NCI-H460 (cell line): ENCODE measurements at places on chromosomes 12 and 14.

GRCh38 chr14:91891101-91891500 is 23.8 kb upstream of the TC2N start:
- no peak for DNase-seq

DNA sequence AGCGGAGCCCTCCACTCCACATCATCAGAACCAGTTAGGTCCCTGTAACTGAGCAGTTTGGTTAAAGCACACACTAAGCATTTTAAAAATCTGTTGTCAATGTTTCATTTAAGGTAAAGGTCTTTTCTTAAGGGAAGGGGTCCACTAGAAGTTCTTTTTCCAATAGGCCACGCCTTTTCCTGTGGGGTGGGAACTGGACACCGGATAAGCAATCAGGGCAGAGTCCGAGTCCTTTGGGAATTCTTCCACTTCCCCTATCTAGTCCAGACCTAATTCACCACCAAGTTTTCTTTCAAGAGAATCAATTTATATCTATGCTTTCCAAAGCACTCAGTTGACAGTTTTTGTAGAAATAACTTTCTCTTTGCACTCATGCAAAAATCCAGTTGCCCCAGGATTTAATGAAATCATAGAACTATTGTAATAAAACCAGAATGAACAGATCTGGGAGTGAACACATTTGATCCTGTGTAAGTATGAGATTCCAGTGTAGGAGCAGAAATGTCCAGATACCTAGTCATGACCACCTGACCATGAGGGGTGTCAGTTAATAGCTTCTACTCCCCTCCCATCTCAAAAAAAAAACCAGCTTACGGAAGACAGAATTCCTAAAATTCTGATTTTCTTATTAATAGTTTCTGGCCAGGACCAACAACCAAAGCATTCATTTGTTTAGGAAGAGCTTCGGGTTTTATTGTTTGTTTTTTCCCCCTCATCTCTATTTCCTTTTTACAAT is 11.7 kb downstream of the VPS37B start:
- DNase-seq: no peak

DNA sequence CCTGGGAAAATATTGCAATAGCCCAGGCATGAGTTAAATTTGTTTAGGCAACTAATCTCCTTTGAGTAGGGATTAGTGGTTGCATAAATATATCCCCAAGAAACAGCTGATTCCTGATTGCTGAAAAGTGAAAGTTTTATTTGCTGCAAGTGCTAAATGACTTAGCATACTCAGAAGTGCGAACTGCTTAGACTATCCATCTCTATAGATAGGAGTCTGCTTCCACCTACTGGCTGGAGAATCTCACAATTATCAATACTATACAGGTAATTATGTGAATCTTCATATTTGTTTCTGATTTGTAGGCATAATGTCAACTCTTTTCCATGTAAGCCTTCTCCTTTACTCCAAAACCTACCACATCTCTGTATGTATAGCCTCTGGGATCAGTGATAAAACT is 12.0 kb upstream of the SLCO1B3 start:
- DNase-seq: peak; percentile 32

- no peak for DNase-seq
Observed at GRCh38 chr14:63652406-63652805, 10.7 kb upstream of the WDR89 start.

DNA sequence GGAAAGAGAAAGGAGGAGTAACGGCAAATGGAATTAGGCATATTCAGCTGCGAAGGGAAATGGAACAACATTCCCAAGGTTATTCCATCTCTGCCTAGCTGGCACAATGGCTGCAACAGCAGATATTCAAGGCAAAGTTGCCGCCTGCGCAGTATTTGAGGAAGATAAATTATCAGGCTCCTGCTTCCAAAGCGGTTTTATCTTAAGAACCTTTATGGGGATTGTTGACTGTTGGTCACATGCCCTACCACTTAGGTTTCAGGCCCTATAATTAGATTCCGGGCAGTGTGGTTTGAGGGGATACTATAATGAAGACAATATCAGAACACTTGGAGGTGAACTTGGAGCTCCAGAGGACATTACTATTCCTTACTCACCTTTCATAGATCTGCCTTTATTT is 99.7 kb downstream of the FGD4 start:
- DNase-seq: no peak

- no peak for DNase-seq
Observed at GRCh38 chr12:97151481-97151880, 244.4 kb downstream of the NEDD1 start.

DNA sequence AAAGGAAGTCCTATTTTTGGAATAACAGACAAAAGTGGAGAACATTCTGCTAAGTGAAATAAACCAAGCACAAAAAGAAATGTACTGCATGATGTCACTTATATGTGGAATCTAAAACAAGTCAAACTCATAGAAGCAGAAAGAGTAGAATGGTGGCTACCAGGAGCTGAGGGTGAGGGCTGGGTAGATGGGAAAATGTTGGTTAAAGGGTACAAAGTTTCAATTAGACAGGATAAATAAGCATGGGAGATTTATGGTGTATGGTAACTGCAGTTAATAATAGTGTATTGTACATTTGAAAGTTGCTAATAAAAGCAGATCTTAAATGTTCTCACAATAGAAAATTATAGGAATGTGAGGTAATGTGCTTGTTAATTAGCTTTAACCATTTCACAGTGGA is 12.8 kb downstream of the LUM start:
- DNase-seq: no peak

GRCh38 chr12:26691234-26691970 is 141.6 kb downstream of the ITPR2 start:
- peak; percentile 59 for DNase-seq

DNA sequence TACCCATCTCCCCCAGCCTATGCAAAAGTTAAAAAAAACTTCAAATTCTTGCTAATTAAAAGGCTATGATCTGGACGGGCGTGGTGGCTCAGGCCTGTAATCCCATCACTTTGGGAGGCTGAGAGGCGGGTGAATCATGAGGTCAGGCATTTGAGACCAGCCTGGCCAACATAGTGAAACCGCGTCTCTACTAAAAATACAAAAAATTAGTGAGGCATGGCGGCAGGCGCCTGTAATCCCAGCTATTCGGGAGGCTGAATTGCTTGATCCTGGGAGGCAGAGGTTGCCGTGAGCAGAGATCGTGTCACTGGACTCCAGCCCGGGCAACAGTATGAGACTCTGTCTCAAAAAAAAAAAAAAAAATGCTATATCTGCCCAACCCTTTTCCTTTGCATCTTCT is 925.4 kb downstream of the GALC start:
- no peak for DNase-seq

GRCh38 chr14:87992718-87993628 is at the start of gene GALC:
TSS of gene GALC (minus strand) at chr14:87993182. CDS start at chr14:87993164, 18 bp downstream.
- peak; percentile 97 for DNase-seq

DNA sequence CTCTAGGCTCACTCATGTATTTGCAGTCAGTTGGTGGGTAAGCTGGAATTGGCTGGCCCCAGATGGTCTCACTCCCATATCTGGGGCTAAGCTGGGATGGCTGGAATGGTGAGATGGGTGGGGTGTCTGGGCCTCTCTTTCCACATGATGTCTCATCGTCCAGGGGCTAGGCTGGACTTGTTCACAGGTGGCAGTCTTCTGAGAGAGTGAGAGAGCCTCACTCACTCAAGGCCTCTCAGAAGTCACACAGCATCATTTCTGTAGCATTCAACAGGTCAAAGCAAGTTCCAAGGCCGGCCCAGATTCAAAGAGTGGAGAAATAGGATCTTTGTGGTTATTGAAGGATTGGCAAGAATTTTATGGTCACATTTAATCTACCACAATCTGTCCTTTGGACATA is 102.7 kb downstream of the UNC79 start:
- no peak for DNase-seq

DNA sequence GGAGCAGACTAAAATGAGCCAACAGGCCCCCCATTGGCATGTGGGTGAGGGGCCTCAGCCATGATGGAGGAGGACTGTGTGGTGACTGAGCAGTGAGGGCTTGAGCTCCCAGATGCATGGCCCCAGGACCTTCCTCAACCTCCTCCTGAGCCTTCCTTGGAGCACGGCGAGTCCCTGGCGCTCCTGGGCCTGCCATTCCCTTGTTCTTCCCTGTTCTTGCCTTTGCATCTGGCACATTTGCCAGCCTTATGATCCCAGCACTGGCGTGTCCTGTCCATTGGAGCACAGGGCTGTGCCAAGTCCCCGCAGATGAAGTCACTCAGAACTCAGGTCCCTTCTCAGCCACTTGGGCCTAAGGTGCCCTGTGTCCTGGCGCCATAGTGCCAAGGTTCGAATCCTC is 40.3 kb upstream of the MEG3 start:
- no peak for DNase-seq

DNA sequence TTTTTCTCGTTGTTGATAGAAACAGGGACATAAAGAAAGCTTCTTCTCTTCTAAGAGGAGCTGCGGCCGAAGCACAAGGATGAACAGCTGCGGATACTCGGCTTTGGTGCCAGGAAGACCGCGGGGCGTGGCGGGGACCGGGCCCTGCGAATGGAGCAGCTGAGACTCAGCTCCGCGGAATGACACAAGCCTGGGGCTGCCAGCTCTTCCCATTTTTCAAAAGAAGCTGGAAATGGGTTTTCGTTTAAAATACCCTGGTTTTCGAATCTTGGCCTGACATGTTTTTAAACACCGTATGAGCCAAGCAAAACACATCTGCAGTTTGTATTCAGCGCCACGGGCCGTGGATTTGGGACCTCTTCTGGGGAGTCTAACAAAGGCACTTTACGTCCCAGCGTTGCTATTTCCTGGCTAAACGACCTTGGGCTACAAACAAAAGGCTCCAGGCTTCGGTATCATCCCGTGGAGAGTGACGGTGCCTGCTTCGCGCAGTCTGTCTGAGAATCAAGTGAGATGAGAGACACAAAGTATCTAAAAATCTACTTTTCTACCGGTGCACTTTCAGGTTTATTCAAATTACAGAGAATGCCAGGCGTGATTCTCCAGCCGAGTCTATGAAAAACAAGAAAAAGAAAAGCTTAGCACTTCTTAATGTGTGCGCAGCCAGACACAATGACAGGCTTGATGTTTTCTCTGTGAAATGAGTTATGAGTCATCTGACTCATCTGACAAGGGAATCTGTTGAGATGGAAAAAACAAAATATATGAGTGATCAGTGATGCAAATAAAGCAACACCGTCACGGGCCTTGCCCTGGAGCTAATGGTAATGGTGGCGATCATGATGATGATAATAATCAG is 114.0 kb upstream of the TMEM132D start:
- DNase-seq: no peak

DNA sequence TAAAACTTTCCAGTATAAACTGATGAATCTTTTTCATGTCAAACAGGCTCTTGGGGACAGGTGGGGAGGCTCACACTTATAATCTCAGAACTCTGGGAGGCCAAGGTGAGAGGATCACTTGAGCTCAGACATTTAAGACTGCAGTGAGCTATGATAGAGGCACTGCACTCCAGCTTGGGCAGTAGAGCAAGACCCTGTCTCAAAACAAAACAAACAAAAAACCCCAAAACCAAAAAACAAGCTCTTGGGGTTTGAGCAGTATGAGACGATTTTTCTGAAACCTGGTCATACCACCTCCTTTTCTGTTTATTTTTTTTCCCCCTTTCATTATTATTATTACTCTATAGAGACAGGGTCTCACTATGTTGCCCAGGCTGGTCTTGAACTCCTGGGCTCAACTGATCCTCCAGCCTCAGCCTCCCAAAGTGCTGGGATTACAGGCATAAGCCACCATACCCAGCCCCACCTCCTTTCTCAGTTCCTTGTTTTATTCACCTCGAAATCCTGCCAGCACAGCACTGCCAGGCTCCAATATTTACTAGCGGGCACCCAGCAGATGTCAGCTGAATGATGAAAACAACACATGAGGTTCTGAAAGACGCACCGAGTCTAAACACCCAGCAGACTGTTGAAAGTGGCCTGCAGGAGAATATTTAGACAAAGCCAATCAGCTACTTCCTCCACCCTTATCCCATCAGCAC is 19.5 kb upstream of the CDK17 start:
- no peak for DNase-seq

DNA sequence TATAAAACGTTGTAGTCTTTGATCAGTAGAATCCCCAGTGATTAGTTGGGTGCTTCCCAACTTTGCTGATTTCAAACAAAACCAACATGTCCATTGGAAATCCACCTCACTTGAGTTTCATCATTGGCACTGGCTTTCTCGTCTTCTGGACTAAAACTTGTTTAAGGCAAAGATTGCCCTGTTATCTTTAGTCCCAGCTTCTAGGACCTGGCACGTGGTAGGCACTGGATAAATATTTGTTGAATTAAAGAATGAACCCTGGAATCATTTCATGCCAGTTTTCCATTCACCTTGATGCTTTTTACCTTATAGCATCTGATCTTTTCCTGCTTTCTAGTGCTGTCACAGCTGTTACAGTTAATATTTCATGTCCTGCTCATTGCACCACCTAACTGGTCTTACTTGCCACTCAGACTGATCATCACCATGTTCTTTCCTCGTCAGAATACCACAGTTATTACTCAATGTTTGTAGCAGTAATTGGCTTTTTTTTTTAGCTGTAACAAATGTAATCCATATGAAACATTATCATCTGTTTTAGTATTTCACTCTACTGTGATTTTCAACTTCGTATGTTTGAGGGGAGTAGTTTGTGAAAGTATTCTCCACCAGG is 7.3 kb upstream of the C12orf50 start:
- peak; percentile 6 for DNase-seq
